ENCODE measurements at places on chromosomes 1 and 21.

DNA sequence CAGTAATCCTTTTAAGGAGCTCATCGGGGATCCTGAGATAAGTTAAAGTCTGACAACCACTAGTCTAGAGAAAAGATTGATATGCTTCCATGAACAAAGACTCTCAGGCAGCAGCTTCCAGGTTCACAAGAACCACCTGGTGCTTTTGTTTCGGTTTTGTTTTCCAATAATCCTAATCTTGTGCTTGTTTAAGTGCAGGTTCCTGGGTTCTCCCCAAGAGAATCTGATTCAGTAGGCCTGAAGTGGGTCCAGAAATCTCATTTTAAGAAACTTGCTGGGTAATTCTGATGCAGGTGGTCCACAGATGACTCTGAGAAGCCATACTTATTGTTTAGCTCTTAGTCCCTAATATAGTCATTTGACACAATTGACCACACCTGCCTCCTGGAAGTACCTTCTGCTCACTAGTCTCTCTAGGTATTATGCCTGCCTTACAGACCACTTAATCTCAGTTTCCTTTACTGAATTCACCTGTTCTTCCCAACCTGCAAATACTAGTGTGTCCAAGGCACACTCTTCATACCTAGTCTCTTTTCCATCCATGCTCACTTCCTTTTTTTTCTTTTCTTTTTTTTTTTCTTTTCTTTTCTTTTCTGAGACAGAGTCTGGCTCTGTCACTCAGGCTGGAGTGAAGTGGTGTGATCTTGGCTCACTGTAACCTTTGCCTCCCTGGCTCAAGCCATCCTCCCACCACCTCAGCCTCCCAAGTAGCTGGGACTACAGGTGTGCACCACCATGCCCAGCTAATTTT, 20.5 kb upstream of the FRRS1 start:
- DNase-seq = no peak

DNA sequence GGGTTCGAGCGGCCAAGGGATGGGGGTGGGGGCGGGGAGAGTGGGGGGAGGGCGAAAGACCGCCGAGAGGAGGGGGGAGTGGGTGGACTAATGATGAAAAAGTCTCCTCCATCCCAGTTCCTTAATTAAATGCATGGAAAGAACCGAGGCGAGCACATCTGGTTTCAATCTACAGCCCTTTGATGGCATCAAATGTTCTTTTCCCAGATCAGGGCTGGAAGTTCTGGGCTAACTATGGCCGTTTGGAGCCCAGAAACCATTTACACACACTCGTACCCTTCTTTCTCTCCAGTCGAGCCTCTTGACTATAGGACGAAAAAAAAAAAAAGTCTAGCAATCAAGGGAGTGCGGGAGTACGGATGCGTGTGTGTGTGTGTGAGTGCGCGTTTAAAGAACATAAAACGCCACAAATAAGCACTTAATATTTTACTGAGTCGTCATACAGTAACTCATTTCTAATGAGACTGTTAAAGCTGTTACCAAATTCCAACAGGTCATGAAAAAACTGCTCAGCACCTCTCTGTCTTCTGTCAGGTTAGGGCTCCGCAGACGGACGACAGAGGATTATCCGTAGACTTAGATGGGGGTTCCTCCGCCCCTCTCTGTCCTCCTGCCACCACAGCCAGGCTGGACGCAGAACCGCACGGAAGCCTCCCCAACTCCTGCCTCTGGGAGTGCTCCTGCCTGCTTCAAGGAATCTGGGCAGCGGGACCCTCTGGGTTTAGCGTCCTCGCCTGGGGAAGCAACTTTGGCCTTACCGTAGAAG, 2.1 kb upstream of the PRRX1 start:
- no peak for DNase-seq

- DNase-seq = no peak
These were observed 9.5 kb downstream of the CDC73 start for GRCh38 chr1:193131266-193131860.

GRCh38 chr1:19483261-19483660, 2.1 kb downstream of the CAPZB start:
- DNase-seq = no peak

- DNase-seq = no peak
These were observed 68.3 kb downstream of the SLC9A1 start for GRCh38 chr1:27086628-27087027.

DNA sequence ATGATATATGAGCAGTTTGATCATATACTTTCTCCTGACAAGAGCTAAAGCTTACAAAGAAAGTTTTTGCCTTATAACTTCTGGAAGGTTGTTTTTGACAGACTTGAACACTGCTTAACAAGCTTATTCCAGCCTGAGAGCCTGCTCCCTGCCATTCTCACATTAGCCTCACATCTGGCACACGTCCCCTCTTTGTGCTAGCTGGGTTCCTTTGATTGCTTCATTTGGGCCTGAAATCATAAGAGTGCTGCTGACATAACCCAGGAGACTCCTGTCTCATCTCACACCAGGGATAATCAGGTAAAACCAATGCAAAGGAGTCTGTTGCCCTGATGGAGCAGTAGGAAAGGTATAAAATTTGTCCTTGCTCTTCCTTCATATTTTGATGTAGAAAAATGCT, 1411.7 kb upstream of the B3GALT2 start:
- DNase-seq = no peak

- no peak for DNase-seq
These were observed 20.7 kb upstream of the HRNR start for GRCh38 chr1:152244576-152245273.

DNA sequence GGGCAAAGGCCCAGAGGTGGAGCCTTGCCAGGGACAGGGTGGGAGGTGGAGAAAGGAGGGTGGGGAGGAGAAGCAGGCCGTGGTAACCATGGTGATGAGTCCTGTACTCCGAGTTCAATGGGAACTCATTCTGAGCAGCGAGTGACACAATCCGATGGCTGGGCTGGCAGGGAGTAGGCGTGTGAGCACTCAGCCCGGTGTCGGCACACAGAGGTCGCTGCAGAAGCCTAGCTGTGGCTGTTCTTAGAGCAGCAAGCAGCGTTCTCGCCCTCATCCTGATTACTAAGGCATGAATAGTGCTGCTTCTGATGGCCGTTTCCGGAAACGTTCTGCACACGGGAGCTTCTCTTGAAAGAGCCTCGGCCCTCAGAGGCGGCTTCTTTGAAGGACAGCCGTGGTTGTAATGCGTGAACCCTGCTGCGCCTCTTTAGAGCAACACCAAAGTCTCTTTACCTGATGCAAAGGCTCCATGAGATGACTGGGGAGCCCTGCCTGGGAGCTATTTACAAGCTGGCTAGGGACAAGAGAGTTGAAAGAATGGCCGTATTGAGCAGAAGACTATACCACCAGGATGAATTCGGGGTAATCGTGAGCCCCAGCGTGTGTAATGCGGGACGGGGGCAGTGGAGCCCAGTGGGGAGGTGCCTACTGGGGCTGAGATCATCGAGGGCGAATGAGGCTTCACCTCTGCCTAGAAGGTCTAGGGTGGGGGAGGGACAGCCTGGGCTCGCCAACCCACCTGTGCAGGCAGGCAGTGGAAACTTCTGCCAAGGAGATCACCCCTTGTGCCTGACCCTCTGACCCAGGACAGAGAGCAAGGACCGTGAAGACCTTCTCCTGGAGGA, 72.8 kb upstream of the PAX7 start:
- DNase-seq = no peak

- no peak for DNase-seq
These were observed 37.5 kb downstream of the LRRC3 start for GRCh38 chr21:44492567-44493385.

DNA sequence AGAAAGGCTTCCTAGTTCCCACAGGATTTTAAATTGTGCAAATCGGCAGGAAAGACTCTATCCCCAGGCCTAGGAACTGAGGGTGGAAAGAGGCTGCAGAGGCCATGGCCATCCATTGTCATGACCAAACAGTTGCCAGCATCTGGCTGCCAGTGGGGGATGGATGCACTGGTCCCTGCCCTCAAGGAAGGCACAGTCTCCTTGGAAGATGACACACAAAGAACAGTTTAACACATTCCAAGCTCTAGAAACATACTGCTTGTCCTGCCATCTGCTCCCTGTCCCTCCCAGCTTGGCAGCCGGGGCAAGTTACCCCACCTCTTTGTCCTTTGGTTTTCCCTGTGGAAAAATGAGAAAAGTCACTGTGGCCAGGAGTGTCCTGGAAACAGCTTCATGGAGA, 83.2 kb downstream of the BCAR3 start:
- DNase-seq = no peak

DNA sequence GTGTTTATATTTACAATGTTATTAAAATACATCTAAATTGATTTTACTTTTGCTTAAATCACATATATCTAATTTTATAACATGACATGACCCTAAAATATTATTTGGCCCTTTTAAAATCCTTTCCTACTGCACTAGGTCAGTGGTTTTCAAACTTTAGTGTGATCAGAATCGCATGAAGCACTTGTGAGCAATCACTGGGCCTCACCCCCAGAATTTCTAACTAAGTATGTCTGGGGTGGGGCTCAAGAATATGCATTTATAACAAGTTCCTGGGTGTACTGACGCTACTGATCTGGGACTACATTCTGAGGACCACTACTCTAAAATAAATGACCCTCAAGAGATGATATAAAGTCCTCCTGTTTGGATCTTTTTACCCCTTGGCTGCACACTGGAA, 8.8 kb downstream of the COL24A1 start:
- DNase-seq = no peak

DNA sequence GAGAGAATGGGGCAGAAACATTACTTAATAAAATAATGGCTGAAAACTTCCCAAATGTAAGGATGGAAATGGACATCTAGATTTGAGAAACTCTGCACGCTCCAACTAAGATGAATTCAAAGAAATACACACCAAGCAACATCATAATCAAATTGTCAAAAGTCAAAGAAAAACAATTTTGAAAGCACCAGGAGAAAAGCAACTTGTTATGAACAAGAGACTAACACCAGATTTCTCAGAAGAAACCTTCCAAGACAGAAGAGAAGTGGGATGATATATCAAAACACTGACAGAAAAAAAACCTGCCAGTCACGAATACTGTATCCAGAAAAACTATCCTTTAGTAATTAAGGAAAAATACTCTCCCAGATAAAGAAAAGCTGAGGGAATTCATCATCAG, 208.6 kb upstream of the SAMSN1 start:
- no peak for DNase-seq

DNA sequence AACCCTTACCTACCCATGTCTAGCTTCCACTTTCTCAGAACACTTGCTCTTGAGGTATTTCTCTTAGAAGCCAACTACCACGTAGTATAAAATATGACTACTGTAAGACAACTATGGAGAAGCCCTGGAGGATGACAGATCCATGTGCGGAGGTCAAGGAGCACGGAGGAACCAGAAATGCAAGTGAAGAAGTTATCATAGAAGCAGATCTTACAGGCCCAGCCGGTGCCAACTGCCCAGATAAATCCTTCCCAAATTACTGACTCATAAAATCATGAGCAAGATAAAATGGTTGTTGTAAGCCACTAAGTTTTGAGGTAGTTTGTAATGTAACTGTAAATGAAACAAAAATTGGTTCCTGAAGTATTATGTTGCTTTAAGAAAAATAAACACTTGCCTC, 12.6 kb downstream of the GTF2B start:
- DNase-seq = no peak

DNA sequence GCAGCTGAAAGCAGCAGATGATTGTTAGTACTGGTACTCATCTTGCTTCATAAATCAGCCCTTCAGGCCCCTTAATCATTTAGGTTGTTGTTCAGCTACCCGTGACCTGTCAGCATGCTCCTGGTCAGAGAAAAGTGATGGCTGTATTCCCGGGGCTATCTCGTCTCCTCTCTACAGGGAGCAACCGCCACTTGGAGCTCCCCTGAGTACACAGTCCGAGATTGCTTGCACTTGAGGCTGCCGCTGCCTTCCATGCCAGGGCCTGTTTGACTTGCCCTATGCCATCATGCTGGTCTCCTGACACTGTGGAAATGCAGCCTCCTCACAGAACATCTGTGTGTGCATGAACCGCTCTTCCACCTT, 97.5 kb downstream of the SPATA46 start:
- no peak for DNase-seq

- no peak for DNase-seq
These were observed 1192.7 kb downstream of the KCNT2 start for GRCh38 chr1:195415584-195415983.

GRCh38 chr21:36260030-36260787, 59.8 kb upstream of the MORC3 start:
- no peak for DNase-seq

GRCh38 chr1:58397187-58397820, 149.2 kb downstream of the OMA1 start:
- DNase-seq = peak; percentile 27

- no peak for DNase-seq
These were observed 231.3 kb downstream of the C1orf94 start for GRCh38 chr1:34408011-34408410.

- peak; percentile 58 for DNase-seq
These were observed 3.2 kb downstream of the GPR3 start for GRCh38 chr1:27395441-27396195.

- no peak for DNase-seq
These were observed 15.9 kb upstream of the BTG2 start for GRCh38 chr1:203289281-203289981.

GRCh38 chr1:228207851-228208821, at the start of gene OBSCN:
TSS of gene OBSCN (plus strand) at chr1:228208044. CDS start at chr1:228211784, 3,740 bp downstream.
- no peak for DNase-seq

- DNase-seq = no peak
These were observed 99.4 kb downstream of the CRYAA start for GRCh38 chr21:43268086-43268803.

GRCh38 chr1:71774705-71775104, 507.6 kb downstream of the NEGR1 start:
- DNase-seq = no peak

DNA sequence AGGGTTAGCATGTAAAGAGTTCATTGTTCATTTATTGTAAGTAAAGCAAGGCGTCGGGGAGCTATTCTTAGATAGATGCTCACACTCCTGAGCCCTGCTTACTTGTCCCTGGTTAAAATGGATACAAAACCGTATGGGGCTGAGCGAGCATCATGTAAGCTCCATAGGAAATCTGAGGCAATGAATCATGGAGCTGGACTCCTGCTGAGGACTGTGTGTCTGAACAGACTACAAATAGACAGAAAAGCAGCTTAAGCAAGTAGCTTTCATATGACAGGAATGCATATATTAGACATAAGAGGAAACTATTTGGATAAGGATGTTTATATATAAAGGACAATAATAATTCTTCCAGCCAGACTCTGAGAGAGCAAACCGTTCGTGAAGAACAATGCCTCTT, 604.9 kb upstream of the PTBP2 start:
- no peak for DNase-seq

GRCh38 chr1:119116725-119117124, 23.7 kb downstream of the WARS2 start:
- DNase-seq = no peak

- no peak for DNase-seq
These were observed 17.7 kb downstream of the PPP2R5A start for GRCh38 chr1:212302745-212303383.

GRCh38 chr1:218557731-218558130, 212.6 kb downstream of the TGFB2 start:
- no peak for DNase-seq
